ENCODE measurements at places on chromosomes 3 and 15.

DNA sequence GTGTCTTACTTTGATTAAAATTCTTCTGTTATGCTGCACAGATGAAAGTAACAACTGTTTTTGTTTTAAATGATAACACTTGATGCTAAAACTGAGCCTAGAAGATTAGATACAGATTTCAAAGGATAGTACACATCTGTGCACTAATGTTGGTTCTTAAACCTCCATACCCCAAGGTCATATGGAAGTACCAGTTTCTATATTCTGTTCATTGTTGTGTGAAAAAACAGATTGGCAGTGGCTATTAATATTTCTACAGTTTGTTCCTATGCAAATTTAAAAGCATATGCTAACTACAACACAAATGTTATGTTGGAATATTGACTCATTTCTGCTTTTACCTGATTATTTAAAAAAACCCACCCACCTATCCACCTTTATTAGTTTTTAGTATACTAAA lies 32.0 kb upstream of the GBE1 start:
- no peak for DNase-seq

DNA sequence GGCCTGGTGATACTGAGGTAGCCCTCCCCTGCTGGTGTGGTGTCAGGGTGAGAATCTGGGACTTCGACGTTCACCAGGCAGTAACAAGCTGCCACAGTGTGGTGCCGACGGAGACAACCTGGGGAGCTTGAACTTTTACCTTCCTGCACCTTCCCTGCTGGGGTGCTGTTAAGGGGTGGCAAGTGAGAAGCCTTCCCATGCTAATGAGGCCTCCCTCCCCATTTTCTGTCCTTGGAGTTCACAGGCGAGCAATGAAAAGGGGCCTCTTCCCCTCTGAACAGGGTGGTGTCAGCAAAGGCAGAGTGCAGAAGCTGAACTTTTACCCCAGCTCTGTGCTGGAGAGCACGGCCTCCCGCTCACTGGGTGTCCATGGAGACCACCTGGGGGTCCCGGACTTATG lies 13.5 kb downstream of the MAGEL2 start:
- DNase-seq: no peak

DNA sequence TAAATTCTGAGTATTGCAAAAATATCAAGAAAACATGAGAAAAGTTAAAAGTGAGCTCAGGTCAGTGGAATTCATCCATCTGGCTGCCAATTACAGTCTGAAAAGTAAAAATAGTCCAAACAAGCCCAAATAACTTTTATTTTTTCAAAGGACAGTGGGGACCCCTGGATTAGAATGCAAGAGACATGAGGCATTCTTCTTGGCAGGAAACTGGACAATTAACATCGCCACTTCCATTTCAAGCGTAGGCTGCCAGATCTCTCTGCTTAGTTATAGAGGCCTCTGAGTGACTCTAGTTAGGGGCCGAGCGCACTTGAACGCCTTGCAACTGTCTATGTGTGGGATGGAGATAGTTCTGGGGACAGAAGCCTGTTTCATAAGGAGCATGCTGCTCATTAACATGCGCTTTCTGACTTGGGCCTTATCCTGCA lies 189.1 kb downstream of the GHSR start:
- DNase-seq: no peak

DNA sequence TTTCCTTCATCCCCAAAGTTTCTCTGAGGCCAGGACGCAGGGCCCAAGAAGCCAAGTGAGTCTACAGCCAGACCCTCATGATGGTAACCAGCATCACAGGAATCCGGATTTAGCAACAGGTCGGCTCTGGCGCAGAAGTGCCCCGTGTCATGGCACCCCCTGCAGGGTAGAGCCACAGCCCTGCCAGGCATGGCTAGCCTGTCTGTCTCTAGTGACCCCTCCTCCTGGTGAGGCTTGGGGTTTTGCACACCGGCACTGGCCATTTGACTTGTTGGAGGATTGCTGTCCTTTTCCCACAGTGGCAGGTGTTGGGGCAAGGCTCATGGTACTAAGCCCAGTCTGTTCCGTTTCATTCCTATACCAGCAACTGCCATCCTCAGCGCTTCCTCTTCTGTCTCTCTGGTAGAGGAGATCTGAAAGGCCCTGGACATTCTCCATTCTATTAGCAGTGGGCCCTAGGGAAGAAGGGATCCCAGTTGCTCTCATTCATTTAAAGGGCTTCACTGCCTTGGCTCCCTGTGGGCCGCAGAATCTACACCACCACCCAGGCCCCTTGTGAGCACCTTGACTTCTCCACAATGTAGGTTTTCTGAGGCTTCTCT lies 9.4 kb upstream of the CHAC1 start:
- DNase-seq: no peak

GRCh38 chr3:149768704-149769103 lies 16.4 kb upstream of the COMMD2 start:
- DNase-seq: no peak

DNA sequence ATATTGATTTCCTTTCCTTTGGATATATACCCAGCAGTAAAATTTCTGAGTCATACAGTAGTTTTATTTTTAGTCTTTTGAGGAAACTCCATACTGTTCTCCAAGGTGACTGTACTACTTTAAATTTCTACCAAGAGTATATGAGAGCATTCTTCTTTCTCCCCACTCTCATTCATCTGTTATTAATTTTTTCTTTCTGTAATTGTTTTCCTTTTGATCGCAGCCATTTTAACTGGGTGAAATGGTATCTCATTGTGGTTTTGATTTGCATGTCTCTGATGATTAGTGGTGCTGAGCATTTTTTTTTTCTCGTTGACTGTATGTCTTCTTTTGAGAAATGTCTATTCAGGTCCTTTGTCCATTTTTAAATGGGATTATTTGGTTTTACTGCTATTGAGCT lies 18.3 kb upstream of the VGLL3 start:
- DNase-seq: no peak

GRCh38 chr3:23952646-23953045 lies 7.6 kb downstream of the NR1D2 start:
- no peak for DNase-seq

GRCh38 chr3:141798448-141798845 lies 35.2 kb downstream of the GRK7 start:
- no peak for DNase-seq

- no peak for DNase-seq
These were observed 75.5 kb downstream of the SPATA16 start for GRCh38 chr3:173065543-173065981.

- DNase-seq: no peak
These were observed 44.8 kb upstream of the SLC41A3 start for GRCh38 chr3:126128504-126129397.

- no peak for DNase-seq
These were observed 62.9 kb downstream of the UMPS start for GRCh38 chr3:124793054-124793739.

DNA sequence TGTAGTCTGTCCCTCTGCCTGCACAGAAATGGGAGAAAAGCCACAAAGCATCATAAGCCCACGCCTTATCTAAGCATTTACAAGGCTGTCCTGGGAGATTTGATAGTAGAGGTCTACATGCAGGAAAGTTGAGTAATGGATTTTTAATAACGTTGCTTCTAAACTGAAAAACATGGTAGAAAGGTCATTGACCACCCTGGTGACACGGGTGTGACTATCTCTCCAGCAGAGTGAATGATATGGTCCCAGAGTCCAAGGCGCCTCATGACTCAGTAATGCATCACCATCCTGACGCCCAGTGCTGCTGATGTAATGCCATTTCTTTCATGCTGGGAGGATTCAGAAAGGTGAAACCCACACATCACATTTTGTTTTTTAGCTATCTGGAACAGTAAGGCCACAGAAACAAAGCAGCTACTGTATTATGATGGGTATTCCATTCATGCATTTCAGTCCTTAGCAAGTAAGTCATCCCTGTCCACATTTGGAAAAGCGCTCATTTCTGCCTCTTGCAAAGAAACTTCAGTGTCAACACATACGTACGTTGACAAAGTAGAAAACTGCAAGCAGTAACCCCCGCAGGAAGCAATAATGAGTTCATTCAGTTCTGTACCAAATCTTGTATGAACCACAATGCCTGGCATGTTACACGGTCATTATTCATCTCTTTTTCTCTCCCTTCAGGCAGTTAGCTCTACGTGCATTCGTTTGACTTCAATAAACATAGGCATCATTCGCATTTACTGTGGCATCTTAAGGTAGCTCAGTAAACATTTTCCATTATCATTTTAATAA lies 483.5 kb downstream of the GABRG3 start:
- DNase-seq: no peak

GRCh38 chr15:79089890-79090486 lies 592 bp downstream of the RASGRF1 start:
- DNase-seq: no peak

DNA sequence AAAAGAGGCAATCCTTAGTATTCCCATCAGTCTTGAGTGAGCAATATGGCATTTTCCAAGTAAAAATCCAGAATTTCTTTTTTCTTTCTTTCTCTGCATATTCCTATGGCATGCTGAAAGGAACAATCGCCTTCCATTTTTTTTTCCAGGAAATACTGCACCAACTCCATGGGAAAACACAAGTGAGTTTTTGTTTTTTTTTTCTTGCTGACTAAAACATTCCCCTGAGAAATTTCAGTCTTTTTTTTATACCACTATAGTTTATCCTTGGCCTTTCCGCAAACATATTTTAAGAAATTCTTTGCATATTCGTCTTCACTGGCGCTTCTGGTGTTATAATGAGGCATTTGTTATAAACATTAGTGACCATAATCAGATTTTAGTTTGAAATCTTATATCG lies 429.6 kb upstream of the MDFIC2 start:
- no peak for DNase-seq

GRCh38 chr3:49703443-49703927 lies 14.1 kb downstream of the RNF123 start:
- DNase-seq: peak; percentile 32

DNA sequence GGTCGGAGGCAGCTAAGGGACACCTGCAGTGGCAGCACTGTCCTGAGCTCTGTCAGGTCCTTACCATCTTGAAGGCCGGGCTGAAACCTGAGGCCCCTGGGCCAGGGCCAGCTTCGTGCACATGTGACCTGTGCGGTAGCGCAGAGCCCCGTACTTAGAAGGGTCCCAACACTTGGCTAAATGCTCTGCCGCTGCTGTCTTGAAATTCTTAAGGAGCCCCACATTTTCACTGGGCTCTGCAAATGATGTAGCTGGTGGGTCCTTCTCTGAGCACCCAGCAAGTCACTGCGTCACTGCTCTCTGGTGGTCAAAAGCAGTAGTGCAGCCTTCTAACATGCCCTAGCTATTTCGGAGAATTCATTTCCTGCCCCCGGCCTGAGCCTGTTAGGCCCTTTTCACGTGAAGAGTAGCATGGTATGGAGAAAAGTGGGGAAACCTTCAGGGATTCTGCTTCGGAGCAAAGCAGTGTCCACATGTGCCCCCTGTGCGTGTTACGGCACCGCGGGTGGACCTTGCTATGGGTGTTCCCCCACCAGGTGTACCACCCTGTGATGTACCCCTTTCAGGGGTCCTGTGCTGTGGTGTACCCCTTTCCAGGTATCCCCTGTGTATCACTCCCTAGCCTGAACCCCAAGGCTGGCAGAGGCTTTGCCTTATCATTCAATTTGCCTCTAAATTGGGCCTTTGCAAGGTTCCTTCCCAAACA lies 79.7 kb downstream of the TMEM266 start:
- DNase-seq: peak; percentile 40

DNA sequence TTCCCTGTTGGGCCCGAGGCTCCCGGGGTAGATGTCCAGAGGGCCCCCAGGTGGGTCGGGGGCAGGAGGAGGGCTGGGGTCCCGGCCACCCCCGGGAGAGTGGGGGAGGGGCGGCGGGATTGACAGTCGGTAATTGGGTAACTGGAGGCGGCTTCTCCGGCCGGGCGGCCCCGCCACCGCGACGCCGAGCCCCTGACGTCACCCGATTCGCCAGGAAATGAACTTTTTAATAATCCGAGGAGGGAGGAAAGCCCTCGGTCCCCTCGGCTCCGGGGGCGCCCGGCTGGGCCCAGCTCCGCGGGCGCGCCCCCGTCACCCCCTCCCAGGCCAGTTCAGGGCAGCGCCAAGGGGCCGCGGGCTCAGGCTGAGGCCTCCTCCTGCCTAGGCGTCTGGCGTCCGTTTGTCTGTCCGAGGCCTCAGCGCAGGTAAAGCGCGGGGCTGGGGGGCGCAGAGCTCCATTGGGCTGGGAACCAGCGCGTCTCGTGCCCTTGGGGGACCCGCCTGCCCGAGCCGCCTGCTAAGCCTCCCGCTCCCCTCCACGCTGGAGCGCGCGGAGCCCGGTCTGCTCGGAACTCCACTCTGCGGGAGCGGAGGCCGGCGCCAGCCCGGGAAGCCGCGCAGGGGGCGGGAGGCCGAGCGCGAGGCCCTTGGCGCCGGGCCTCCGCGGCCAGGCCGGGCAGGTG lies 3.9 kb downstream of the GATA2 start:
- no peak for DNase-seq

GRCh38 chr3:185760088-185760487 lies 64.8 kb downstream of the IGF2BP2 start:
- DNase-seq: no peak

- peak; percentile 17 for DNase-seq
These were observed 16.9 kb downstream of the MRPL46 start for GRCh38 chr15:88450125-88450798.

GRCh38 chr15:31464216-31465082 lies 137.8 kb downstream of the KLF13 start:
- DNase-seq: no peak

DNA sequence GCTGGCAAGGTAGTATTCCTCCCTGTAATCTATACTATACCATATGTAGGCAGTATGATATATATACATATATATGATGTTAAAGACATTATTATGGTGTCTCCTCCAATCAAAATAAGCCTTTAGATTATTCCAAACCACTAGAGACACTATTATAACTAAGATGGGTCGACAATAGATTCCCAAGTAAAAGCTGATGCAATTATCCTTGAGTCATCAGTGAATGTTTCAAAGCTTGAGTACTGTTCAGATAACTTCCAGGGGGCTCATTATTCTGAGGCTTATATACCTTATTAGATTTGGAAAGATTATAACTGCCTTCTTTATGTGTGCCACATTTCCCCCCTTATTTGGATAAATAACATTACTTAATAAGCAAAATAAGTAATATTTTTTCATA lies 11.9 kb upstream of the C3orf38 start:
- no peak for DNase-seq

DNA sequence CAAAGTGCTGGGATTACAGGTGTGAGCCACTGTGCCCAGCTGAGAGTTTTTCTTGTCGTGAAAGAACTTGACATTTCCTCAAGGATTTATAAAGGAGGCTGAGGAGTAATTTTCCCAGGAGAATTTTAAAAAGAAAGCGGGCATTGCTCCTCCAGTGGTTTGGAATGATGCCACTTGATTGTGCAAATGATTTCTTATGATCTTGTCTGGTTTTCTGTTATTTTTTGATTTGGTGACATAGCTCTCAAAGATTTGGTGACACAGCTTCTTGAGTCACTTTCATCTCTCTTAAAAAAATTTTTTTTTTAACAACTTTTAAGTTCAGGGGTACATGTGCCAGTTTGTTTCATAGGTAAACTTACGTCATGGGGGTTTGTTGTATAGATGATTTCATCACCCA lies 24.6 kb upstream of the NFKBIZ start:
- DNase-seq: no peak

- DNase-seq: no peak
These were observed 81.7 kb upstream of the POU1F1 start for GRCh38 chr3:87358066-87358465.
